ENCODE measurements at places on chromosomes 6 and 20.
A peak's percentile ranks its signal among the peaks of the same experiment; 100 is the strongest.

DNA sequence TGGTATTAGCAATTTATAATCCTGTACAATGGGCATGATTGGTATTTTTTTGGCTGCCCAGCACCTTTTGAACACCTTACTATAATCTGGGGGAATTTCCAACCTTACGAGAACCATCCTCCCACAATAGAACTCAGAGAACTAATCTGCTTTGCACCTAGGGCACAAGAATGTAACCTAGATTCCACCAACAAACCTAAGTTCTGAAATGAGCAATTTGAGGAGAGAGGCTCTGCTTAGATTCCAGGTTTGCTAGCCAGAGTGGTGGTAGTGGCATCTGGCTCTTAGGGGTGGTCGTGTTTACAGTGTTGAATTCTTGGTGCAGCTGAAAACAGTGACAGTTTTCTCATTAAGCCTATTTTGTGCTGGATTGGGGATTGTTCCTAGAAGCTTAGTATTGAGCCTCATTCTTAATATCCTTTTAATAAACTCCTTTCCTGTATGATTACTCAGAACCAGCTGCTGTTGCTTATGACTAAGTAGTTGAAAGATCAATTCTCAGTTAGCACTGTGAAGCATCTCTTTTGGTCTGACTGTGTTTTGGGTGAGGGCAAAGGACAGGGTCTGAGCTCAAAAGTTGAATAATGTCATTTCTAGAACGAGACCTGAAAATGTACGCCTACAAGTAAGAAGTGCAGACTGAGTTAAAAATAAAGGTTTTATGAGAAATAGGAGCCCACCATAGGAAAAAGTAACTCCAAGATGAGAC is 385.6 kb downstream of the CDKAL1 start:
- DNase-seq: no peak

- DNase-seq: no peak
Measured at GRCh38 chr6:146041282-146041681, 12.4 kb downstream of the GRM1 start.

- DNase-seq: no peak
Measured at GRCh38 chr6:37679539-37680476, 17.9 kb downstream of the MDGA1 start.

GRCh38 chr20:63361519-63362435 is 628 bp upstream of the CHRNA4 start:
- no peak for DNase-seq

DNA sequence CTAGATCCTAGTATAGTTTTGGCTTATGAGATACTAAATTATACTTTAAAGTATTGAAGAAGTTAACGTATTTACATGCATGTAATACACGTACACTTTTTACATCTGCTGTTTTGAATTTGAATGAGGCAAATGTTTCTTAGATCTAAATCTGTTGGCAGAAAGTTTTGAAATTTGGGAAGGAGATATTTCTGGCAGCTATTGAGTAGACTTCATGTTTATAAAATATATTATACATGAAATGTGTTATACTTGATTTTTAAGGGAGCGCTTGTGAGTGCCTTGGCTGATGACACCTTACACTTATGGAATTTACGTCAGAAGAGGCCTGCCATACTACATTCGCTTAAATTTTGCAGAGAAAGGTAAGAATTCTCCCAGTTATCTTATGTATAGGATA is 34.7 kb downstream of the STXBP5 start:
- no peak for DNase-seq

GRCh38 chr6:155523821-155524651 is 68.4 kb upstream of the NOX3 start:
- DNase-seq: peak; percentile 26

DNA sequence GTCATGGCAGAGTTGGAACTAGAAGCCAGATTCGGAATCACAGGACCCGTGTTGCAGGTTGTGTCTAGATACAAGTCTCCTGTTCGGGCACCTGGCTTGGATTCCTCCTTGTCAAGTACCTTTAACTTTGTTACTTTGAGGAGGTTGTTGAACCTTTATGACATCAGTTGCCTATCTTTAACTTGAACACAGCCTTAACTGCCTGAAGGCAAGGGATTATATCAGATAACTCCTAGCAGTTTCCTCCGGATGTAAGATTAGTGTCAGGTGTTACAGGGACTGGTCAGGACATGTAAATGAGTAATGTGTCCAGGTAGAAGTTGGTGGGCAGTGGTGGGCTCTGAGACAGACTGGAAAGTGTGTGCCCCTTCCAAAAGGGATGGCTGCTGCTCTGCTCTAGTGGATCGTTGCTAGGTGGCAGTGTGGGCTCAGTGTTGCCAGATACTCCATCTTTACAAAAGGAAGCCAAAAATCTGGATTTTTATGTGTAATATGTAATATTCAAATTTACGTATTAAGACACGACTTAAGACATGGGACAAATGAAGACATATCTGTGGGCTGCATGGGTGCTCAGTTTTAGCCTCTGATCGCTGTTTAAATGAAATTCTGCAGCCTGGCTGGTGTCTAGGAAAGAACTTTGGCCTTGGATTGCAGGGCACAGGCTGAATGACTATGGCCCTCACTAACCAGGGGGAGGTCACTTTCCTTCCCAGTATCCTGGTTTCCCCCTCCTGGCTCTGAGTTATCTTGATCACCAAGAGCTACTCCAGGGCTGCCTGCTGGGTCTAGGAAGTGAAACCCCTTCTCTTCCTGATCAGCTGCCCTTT is 27.1 kb downstream of the CHMP4B start:
- DNase-seq: no peak

- no peak for DNase-seq
Measured at GRCh38 chr6:134331256-134331655, 13.3 kb upstream of the SGK1 start.

- no peak for DNase-seq
Measured at GRCh38 chr20:54459279-54459678, 16.1 kb upstream of the DOK5 start.

DNA sequence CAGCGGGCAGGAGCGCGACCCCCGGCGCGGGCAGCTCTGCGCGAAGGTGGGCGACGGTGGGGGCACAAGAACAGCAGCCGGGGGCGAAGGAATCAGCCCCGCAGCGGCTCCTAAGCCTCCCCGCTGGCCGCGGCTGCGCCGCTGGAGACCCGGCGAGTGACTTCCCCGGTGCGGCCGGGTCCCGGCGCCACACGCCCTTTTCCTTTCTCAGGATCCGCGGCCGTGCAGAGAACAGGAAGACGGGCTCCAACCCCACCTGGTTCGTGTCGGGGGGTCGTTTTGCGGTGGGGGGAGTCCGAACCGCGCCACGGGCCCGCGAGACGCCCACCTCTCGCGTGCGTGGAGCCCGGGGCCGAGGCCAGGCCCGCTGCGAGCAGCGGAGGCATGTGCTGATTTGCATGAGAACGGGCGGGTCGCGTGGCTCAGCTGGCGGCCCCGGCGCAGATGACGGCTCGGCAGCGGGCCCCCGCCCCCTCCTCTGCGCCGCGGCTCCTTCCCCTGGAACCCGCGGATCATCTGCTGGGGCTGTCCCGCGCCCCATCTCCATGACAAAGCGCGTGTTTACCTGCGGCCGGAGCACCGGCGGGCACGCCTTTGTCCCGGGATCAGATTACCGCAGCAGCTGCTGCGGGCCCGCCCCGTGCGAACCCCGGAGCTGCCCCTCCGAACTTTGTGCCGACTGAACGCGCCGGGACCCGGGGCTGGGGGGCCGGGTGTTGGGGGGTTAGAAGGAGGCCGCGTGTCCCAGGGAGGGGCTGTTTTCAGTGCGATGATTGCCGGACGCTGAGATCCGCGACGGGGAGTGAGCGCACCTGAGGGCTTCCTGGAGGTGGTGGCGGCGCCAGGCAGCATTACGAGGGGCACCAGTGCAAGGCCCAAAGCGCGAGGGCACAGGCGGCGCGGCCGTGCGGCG is 4.9 kb upstream of the DLL1 start:
- DNase-seq: no peak

DNA sequence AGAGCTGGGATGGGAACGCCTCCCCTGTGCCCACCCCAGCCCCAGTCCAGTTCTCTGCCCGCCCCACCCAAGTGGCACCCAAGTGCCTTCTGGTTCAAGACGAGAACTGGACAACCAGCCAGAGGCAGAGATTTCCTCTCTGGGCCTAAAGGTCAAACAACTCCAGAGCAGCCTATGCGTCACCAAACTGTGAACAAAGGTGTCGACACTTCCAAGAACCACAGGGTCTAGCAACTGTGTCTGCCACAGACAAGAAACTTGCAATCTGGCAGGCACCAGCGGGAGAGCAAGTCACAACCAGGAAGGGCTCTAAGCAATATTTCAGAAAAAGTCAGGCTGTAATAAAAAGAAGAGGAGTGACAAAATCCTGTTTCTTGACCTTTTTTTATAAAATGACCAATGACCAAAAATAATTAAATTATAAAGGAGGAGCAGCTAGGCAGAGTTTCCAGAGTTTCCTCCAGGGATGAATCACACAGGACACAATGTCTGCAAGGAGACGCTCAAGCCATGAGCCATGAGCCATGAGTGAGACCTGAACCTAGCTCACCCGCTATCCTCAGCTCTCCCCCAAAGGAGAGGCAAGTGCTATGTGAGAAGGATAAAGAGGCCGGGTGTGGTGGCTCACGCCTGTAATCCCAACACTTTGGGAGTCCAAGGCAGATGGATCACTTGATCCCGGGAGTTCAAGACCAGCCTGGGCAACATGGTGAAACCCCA is 11.1 kb downstream of the EDEM2 start:
- DNase-seq: no peak

DNA sequence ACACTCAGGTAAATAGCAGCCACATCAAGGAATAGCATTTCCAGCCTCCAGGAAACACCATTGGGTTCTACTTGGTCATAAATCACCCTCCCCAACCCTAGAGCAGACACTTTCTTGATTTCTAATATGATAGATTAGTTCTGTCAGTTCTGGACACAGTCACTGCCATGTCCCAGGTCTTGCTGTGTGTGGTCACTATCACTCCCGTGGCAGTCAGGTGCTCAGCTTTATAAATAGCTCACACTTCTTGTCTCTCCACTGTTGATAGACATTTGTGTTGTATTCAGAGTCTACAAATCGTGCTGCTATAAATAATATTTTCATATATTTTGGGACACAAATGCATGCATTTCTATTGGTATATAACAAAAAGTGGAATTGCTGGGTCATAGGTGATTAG is 13.3 kb downstream of the HLA-F start:
- no peak for DNase-seq

GRCh38 chr6:35185302-35185681 is 28.5 kb upstream of the SCUBE3 start:
- no peak for DNase-seq

GRCh38 chr6:96923871-96924493 is 546 bp upstream of the KLHL32 start:
- DNase-seq: no peak

- DNase-seq: no peak
Measured at GRCh38 chr20:45508068-45508886, 7.1 kb downstream of the SPINT3 start.

GRCh38 chr6:157621406-157621805 is 201.6 kb upstream of the SNX9 start:
- no peak for DNase-seq

DNA sequence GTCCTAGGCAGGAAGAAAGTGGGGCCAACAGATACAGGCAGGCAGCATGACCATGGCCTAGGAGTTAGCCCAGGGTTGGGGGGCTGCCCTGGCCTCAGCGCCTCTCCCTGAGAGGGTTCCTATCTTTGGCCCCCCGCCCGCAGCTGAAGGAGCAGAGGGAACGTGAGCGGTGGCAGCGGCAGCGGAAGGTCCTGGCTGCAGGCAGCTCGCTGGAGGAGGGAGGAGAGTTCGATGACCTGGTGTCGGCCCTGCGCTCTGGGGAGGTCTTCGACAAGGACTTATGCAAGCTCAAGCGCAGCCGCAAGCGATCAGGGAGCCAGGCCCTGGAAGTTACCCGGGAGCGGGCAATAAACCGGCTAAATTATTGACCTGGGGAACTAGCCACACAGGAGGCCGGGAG is 32.6 kb downstream of the MOCS1 start:
- DNase-seq: no peak

DNA sequence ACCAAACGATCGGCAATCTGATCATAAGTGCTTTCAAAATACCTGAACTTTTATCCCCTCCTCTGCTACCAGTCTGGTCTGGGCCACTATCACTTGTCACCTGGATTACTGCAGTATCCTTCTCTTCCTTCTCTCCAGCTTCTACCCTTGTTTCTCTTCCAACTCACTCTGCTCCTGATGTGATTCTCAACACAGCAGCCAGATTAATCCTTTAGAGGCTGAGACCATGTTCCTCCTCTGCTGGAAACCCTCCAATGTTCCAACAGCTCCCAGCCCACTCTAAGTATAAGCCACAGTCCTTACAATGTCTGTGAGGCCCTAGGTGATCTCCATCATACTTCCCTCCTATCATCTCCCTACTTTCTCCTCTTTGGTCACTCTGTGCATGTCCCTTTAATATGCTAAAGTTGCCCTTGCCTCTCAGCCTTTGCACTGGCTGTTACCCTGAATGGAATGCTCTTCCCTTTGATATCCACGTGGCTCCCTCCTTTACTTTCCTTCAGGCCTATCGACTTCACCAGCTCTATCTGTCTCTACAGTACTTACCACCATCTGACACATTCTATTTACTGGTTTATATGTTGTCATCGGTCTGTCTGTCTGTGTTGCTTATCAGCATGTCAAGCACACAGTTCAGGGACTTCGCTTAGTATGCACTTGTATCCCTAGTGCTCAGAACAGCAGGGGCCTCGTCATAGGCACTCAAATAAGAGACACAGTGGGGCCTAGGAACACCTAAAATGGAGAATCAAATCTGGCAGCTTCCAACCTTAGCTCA is 35.0 kb upstream of the RNF24 start:
- DNase-seq: no peak

DNA sequence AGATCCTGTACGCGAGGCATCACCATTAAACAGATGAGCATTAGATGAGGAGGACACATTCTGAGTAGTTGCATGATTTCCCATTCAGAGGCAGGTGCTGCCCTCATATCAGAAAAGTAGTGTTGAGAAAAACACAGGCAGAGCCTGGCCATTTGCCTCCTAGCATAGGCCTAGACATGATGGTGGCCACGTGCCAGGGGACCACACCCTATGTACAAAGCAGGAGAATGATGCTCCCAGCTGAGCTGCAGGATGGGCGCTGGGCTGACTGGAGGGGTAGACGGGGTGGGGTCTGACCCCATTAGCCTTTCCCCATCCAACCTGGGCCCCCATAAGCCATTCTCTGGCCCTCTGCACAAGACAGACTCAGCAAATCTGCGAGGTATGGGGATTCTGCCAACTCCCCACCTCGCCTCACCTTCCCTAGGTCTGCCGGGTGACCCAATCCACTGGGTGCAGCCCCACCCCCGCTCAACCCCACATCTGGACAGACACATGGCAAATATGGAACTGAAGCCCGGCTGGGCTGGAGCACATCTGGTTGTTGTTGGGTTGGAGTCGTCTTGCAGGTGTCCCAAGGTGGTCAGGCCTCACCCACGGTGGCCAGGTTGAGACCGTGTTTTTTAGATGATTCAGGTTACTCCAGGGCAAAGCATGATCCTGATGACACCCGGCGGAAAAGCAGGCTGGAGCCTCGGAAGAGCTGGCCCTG is 13.9 kb downstream of the PI16 start:
- DNase-seq: no peak

DNA sequence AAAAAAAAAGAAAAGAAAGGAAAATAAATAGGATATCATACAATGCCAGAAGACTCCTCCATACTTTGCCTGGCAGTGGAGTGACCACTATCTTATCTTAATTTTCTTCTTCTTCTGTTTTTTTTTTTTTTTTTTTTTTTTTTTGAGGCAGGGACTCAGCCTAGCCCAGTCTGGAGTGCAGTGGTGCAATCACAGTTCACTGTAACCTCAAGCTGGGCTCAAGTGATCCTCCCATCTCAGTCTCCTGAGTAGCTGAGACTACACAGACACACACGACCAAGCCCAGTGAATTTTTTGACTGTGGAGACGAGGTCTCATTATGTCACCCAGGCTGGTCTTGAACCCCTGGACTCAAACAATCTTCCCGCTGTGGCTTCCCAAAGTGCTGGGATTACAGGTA is 17.1 kb upstream of the MMP9 start:
- DNase-seq: no peak

All from smooth muscle cell of the brain vasculature (primary cell).